NCI-H1694 (cell line): ENCODE measurements at places on chromosomes 3 and 15.

DNA sequence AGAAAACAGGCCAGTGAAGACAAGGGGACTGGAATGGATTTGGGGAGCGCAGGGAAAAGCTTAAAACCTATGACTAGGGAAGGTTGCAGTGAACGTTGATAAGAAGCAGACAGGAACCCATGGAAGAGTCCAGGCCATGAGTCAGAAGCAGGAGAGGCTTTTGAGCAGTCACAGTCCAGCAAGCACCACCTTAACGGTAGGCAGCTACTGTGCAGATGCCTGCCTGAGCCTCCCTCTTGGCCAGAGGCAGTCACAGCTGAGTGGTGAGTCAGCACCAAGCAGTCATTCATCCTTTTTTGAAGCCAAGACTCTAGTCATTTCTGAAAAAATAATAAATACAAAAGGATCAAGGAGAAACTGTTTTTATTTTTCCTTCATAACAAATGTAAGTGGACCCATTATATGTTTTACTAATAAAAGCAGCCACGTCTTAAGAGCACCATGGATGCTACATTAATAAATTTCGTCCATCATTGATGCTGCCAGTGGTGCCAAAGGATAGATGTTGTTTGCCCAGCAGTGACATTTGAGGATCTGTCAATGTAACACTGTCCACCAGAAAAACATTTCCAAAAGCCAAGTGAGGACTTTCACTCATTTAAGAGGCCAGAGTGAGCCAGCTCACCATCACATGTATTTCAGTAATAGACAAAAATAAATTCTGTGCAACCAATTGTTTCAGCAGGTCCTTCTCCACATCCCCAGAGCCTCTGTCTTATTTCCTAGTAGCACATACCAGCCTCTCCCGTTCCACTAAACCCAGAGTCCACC, 42.1 kb upstream of the ACTC1 start:
- no peak for DNase-seq

- no peak for DNase-seq
Measured at GRCh38 chr3:108494906-108495531, 15.4 kb downstream of the MYH15 start.

- DNase-seq = peak; percentile 48
Measured at GRCh38 chr3:196073255-196073753, 8.6 kb downstream of the TFRC start.

GRCh38 chr3:140505213-140505612, 172.7 kb upstream of the TRIM42 start:
- DNase-seq = no peak

GRCh38 chr15:29093696-29094343, 175.8 kb downstream of the NSMCE3 start:
- DNase-seq = no peak

- no peak for DNase-seq
Measured at GRCh38 chr3:42701371-42702065, 1.1 kb downstream of the HHATL start.

- no peak for DNase-seq
Measured at GRCh38 chr15:49589030-49589429, 31.6 kb downstream of the FAM227B start.

DNA sequence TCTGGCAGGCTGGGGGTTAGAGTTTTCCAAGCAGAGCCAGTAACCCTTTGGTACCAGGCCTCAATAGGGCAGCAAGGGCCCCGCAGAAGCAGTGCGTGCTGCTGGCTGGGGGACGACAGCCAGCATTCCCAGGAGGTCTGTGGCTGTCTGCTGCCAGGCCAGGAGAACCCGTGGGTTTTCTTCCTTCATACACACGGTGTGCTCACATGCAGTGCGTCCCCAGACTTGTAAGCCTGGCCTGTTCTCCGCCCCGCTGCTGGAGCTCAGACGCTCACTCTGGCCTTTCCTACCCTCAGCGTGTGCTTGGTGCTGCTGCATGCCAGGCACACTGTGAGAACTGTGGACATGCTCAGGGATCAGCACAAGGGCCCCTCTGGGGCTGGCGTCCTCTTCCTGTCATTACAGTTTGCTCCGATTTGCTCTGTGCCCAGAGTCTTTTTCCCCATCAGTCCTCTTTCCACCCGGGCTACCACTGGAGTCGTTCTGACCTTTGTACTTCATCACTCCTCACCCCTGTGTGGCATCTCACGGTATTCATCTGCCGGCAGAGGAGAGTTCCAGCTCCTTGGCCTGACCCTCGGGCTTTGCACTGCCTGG, 149.5 kb downstream of the DNAJB8 start:
- no peak for DNase-seq

DNA sequence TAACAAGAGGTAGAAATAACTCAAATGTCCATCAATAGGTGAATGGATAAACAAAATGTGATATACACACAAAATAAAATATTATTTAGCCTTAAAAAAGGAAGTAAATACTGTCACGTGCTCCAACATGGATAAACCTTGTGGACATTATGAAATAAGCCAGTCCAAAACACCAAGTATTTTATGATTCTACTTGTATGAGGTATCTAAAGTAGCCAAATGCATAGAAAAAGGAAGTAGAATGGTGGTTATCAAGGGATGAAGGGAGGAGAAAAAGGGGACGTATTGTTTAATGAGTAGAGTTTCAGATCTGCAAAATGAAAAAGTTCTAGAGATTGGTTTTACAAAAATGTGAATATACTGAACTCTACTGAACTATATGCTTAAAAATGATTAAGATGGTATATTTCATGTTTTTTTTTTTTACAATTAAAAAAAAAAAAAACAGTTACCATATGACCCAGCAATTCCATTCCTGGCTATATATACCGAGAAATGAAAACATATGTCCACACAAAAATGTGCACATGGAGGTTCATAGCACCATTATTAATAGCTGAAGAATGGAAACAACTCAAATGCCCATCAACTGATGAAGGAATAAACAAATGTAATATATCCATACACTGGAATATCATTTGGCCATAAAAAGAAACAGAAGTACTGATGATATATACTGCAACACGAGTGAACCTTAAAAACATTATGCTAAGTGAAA, 29.1 kb upstream of the MAP6D1 start:
- no peak for DNase-seq

- DNase-seq = no peak
Measured at GRCh38 chr3:155407331-155407730, 113.8 kb upstream of the STRIT1 start.

DNA sequence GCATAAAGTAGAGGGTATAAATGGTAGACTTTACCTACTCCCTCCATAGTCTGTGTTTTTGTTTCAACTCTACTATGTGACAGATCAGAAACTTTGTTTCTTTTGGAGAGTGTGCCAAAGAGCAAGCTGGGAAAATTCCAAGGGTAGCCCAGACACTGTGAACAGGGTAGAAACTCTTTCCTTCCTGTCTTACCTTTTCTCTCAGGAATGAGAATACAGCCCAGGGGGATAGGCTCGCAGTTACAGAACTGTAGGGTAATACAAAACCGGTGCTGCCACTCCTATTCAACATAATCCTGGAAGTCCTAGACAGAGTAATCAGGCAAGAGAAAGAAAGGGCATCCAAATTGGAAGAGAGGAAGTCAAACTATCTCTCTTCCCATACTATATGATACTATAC, 256.3 kb downstream of the CPNE4 start:
- no peak for DNase-seq

GRCh38 chr15:56805466-56806147, 72.3 kb upstream of the ZNF280D start:
- no peak for DNase-seq

DNA sequence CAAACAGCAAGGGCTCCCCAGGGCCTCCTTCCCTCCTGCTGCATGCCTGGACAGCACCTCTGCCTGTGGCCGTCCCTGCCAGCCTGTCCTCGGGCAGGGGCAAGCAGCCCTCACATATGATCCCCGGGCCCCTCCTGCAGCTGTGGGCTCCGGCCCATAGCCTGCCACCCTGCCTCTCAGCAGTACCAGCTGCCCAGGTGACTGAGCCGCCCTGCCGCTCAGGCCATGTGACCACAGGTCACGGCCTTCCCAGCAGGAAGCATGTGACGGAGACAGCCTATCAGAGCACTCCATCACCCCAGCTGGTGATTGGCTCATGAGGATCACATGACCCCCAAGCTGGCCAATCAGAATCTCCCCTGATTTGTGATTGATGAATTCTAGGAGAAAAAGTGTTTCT, 23.9 kb downstream of the ALDH1L1 start:
- no peak for DNase-seq

DNA sequence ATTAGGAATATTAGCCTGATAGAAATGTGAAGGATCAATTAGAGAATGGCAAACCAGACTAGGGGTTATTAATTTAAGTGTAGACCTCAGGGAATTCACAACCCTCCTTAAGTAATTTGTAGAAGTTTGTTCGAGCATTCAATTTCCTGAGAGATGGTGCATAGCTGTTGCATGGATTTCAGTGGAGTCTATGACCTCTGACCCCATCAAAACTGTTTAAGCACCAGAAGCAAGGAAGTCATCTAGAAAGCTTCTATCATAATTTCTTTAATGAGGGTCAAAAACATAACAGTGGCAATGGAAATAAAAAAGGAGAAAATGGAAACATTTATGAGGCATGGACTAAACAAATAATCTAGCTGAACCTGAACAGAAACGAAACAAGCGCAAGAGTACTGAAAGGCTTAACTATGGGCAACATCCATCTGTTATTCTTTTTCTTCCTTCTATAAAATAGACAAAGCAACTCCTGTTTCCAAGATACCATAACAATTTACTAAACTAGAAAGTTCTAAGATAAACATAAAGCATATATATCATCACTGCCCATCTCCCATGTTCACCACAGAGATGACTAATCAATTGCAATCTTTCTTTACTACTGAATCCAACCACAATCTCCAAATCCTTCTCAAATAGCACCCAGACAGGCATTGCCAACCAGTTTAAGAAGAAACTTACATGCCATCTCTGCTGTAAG, 151.4 kb downstream of the THRB start:
- no peak for DNase-seq

DNA sequence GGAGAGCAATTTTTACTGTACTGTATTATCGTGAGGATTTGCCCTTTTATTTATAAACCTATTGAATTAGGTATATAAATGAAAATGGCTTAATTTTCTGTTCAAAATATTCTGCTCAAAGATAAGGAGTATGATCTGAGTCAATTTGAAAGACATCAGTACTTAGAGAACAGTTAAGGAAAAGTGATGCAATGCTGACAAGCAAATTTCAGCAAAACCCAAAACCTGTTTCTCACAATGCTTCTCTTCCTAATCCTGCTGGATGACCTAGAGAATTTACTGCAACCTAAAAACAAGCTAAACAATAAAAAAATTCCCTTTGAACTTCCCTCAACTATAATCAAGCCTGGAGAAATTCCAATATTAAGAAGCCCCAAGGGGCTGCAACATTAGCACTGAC, 82.7 kb downstream of the RFX7 start:
- DNase-seq = no peak

DNA sequence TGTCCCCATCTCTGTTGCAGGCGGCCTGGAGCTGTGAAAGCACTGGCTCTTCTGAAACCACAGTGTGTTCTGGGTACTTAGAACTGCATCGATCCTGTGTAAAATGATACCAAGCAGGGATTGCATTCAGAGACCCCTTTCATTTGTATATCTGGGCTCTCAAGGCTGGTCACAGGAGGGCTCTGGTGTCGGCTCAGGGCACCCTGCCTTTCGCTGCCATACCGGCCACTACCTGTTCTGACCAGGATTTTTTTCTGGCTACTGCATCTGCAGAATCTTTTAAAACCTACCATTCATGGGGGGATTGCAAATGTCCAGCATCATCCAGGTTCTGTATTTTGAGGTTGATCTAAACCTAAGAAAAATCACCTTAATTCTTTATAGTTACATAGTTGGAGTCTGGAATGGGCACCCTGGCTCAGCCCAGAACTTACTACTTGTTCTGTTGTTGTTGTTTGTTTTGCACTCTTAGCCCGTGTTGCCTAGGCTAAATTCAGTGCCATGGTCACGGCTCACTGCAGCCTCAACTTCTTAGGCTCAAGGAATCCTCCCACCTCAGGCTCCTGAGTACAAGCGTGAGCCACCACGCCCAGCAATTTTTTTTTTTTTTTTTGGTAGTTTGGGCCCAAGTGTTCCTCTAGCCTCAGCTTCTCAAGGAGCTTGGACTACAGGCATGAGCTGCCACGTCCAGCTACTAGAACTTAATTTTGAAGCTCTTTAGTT, 52.7 kb downstream of the TRIM71 start:
- DNase-seq = no peak

- DNase-seq = no peak
Measured at GRCh38 chr3:10565814-10566213, 60.4 kb upstream of the ATP2B2 start.

- DNase-seq = no peak
Measured at GRCh38 chr3:133505813-133506212, 67.7 kb upstream of the CDV3 start.

DNA sequence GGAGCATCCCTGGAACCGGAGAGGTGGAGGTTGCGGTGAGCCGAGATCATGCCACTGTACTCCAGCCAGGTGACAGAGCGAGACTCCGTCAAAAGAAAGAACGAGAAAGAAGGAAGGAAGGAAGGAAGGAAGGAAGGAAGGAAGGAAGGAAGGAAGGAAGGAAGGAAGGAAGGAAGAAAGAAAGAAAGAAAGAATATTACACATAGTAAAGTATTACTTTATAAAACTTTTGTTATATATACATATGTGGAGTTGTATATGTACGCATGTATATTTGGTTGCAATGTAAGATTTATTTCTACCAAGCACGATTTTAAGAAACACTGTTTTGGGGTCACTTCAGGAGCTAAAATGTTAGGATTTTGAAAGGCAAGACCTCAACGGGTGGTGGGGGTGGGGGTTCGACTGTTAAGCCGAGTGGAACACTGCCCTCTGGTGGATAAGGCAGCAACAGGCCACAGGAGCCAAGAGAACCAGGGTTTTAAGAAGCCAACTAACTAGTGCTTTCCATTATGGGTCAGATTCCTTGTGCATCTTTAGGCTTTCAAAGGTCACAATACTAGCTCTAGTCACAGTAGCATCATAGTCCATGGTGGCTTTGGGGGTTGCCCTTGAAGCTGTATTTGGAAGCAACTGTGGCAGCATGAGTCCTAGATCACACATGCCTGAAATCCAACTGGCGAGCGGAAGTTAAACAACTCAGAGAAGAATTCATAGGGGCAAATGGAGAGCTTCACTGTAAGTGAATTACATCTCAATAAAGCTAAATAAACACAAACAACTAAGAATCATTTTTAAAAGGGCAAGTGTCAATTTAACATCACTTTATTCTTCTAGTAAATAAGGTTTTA, 22.5 kb downstream of the GLB1 start:
- DNase-seq = peak; percentile 10

- no peak for DNase-seq
Measured at GRCh38 chr3:72768006-72768441, 80.2 kb downstream of the SHQ1 start.

DNA sequence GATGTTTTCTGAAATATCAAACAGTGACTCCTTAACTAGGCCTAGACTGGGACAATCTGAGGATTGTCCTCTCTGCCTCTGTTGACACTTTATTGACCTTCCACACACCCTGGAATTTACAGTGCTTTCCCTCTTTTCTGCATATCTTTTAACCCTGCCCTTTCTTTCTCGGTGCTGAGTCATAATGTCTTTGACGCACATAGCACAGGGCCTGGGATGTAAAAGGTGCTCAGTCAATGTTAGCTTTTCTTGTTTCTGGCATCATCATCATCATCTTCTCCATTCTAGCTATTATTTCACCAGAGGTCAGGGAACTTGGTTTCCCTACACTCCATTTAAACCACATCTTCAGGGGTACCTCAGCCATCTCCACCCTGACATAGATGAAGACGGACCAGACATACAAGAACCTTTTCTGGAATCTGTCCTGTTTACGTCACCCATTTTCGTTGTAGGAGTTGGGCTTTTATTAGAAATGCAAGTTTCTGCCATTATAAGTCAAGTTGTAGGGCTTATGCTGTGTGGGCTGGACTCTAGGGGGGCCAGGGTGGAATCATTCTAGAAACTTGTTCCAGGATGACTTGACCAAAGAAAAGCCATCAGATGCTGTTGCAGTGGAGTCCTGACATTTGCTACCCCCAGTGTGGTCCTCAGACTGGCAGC, 46.6 kb downstream of the ZBTB38 start:
- no peak for DNase-seq
